ENCODE measurements at places on chromosomes 3 and 15.
A peak's percentile ranks its signal among the peaks of the same experiment; 100 is the strongest.

DNA sequence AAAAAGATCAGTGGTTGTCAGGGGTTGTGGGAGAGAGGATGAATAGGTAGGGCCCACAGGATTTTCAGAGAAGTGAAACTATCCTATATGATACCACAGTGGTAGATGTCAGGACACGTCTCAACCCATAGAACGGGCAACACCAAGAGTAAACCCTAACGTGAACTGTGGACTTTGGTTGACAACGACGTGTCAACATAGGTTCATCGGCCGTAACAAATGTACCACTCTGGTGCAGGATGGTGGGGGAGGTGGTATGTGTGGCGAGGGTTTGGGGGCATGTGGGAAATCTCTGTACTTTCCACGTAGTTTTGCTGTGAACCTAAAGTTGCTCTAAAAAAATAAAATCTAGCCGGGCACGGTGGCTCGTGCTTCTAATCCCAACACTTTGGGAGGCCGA is 13.0 kb upstream of the PIGZ start:
- no peak for DNase-seq

DNA sequence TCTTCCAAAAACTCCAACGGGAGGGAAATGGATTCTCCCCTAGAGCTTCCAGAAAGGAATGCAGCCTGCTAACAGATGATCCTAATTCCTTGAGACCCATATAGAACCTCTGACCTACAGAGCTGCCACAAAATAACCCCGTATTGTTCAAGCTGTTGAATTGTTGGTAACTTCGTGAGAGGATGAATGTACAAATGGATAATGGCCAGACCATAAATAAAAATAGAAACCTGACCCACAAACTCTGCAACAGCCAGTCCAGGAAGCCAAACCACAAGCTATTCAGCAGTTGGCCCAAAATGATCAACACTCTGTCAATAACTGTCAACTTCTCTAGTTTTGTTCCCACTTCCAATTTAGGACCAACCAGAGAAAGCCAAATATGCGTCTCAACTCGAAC is 414.0 kb upstream of the ZNF717 start:
- no peak for DNase-seq

DNA sequence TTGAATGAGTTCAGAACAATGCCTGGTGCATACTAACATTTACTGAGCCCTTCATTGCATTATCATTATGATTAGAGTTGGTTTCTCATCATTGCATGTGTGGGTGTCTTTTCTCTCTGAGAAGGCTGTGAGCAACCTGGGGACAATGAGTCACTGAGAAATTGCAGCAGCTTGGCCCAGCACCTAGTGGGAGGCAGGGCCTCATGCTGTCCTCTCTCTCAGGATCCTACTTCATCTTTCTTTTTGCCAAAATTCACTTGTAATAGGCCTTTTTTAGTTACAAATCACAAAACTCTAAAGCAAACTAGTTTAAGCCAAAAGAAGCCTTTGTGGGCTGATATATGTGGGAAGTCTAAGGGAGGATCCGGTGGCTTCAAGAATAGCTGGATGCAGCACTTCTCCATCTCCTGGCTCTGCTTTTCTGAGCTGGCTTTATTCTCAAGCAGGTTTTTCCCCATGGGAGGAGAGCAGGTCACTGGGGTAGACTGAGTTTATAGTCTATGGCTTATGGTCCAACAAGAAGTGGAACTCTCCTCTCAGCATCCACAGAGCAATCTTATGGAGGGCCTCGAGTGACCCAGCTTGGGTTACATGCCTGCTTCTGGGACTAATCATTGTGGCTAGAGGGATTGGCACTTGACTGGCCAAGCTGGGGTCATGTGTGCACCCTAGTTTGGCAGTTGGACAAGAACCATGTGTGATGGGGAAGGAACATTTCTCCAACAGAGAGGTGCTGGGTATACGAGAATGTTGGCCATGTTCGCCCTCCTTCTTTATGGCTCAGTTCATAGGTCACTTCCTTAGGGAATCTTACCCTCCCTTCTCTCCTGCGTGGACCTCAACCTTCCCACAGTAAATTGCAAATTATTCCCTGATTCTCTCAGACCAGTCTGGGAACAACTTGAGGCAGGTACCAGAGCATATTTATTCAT is 8.7 kb upstream of the CAMK1 start:
- no peak for DNase-seq

DNA sequence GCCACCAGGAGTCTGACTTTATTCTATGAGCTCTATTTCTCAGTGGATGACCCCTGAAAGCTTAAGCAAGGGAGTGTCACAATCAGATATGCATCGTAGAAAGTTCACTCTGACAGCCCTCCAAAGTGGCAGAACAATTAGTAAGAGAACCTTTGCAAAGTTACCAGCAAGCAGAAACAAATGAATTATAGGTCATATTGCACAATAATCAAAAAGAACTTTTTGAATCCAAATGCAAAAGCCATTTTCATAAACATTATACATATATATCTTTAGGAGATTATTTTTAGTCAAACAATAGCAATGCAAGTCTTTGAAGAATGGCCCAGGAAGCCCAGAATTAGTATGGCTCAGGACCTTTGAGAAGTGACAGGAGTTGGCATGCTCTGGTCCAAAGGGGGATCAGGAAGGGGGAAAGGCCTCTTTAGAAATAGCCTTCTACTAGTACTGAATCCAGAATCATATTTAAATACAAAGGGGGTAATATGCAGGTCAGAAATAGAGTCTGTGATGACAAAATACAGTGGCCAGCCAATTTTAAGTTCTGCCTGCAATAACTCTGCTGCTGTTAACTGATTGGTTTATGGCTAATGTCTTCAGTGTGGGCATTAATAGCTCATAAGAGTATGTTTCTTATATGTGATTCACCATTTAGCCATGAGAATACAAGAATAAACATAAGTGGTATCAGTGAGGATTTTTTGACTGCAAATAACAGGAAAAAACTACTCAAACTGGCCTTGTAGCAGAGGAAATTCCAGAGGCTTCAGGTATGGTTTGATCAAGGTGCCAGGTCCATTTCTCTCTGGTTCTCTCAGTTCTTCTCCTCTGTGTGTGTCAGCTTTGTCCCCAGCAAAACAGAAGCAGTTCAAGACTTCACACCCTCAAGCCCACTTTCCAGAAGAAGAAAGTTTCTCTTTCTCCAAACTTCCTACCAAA is 17.0 kb upstream of the ITGB5 start:
- DNase-seq: no peak

DNA sequence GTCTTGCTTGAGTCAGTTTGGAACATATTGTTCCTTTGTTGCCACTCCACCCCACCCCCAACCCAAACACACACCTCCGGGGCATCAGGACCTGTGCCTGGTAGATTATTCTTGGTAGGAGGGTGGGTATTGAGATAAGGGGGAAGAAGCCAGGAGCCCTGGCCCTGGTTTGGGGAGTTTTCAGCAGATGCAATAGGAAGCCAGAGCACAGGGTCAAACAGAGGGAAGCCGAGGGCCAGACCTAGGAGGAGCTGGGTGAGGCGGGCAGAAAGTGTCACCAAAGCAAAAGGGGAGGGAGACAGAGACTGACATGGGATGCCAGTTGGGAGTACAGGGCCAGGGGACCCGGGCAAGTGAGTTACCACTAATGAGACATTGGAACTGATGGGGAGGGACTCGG is 163.1 kb downstream of the RPLP1 start:
- DNase-seq: no peak

- DNase-seq: no peak
Observed at GRCh38 chr3:100455841-100456550, 36.4 kb upstream of the TMEM45A start.

GRCh38 chr3:3125977-3126376 is 763 bp upstream of the TRNT1 start:
- no peak for DNase-seq

DNA sequence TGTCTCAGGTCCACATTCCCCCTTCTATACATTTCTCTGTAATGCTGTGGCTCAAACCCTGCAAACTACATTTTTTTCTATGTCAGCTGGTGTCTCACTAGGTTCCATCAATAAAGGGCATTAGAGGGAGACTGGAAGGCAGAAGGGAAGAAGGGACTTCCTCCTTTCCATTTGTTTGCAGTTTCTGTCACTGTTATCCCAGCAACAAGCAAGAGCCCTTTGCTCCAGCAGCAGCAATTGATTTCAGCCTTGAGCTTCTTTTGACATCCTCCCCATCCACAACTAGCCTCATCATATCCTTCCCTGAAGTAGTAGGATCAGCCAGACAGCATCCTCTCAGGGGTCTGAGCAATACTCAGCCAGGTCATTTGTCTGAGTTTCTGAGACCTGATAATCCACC is 5.3 kb upstream of the NCK1 start:
- no peak for DNase-seq

DNA sequence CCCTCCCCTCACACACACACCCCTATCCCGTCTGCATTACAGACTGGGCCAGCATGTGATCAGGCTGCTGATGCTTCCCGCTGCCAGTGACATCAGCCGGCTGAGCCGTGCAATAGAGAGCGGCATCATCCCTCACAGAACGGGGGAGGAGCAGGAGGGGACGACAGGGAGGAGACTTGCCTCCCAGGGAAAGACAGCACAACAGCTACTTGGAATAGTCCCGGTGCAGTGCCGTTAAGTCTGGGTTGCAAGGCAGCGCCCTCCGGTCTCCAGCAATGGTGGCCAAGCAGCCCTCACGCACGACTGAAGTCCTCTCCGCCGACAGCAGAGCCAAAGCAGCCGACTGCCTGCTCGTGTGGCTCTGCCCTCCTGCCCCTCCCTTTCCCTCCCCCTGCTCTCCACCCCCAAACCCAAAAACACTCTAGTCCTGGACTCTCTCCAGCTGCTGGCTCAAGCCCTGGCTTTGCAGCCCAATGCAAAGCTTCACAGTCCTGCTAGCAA is 31.5 kb upstream of the RPS17 start:
- DNase-seq: peak; percentile 11

DNA sequence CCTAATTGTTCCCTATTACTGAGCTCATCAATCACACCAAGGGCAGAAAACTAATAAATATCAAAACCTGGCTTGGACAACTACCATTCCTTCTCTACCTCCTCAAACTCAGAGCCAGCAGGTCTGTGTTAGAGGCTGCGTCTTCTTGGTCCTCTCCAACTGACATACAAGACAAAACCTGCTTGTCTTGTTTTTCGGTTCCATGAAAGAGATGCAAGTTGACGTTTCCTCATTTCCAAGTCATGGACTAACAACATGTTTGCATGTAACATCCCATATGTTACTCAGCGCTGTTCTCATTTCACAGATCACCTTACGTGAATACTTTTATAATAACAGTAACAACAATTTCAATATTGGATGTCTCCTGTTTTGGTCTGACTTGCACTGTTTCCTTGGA is 110.9 kb downstream of the LMLN start:
- DNase-seq: no peak

DNA sequence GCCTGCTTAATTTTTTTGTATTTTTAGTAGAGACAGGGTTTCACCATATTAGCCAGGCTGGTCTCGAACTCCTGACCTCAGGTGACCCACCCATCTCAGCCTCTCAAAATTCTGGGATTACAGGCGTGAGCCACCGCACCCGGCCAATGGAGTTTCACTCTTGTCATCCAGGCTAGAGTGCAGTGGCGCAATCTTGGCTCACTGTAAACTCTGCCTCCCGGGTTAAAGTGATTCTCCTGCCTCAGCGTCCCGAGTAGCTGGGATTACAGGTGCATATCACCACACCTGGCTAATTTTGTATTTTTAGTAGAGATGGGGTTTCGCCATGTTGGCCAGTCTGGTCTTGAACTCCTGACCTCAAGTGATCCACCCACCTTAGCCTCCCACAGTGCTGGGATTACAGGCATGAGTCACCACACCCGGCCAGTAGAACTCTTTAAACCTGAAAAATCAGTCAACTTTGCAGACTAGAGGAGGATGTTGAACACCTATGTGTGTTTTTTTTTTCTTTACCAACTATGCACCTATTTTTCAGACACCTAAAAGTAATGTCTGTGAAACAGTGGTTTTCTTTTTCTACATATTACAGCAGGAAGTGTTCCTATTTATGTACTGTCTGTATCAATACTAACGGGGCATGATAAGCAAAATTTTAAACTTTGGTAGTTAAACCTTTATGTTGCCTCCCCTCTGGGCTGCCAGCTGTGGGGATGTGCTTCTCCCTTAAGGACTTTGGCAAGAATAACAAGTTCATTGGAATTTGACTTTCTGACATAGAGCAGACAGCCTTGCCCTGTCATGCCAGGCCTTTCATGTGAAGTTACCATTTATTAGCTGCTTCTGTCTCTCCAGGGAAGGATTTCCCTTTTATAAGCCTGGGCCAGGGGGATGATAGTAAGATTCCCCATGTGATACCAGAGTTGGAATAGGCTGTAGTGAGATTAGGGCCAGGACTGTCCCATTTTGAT is 8.1 kb downstream of the ARIH2 start:
- no peak for DNase-seq

GRCh38 chr3:120369037-120369467 is 19.9 kb upstream of the LRRC58 start:
- DNase-seq: no peak

- DNase-seq: no peak
Observed at GRCh38 chr15:59688423-59688781, 718 bp downstream of the BNIP2 start.

GRCh38 chr15:39597751-39598185 is 16.9 kb downstream of the THBS1 start:
- DNase-seq: no peak

- no peak for DNase-seq
Observed at GRCh38 chr3:71778353-71778752, 6.6 kb downstream of the PROK2 start.

DNA sequence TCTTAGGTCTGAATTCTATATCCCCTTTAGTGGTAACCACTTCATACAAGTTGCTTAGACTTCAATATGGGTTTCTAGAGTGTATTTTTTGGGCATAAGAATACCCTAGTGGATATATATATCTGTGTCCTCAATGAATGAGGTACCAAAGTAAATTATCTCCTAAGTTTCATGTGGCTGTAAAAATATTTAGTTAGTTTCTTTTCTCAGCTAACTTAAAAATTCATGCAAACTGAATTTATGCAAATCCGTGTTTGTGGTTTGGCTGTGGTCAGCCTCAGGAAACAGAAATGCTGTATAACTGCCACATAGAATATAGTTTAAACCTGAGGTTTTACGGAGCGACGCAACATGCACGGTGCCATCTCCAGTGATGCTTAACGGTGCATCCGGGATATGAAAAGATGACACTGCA is 80.3 kb downstream of the PEX5L start:
- DNase-seq: no peak

- DNase-seq: no peak
Observed at GRCh38 chr3:10445561-10446175, 59.7 kb downstream of the ATP2B2 start.

DNA sequence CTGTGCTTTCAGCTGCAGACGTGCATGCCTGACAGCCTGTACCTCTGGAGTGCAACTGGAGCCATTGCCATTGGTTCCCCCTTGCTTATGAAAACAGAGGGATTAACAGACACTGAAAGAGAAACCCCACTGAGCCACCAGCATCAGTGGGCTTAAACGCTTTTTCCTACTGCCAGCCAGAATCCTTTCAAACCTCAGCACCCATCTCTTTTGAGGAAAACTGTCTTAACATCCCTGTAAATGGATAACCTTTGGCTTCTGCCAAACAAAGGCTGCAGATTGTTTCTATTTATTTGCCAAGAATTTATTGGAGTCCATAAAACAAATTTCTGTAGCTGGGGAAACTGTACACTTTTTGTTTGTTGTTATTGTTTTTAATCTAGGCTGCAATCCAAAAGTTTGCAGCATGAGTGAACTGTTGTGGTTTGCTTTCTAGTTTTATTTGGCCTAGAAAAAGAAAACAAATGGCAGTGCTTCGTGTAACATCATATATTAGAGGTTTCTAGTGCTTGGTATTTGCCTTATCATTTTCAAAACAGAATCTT is 369.2 kb upstream of the IL12A start:
- no peak for DNase-seq

Measured in NCI-H1436 treated with DMSO at 0.1 percent for 48 hours (cell line).